ENCODE measurements at places on chromosomes 11 and 22.

- no peak for DNase-seq
These were observed 548.3 kb downstream of the MIAT start for GRCh38 chr22:27205492-27206373.

DNA sequence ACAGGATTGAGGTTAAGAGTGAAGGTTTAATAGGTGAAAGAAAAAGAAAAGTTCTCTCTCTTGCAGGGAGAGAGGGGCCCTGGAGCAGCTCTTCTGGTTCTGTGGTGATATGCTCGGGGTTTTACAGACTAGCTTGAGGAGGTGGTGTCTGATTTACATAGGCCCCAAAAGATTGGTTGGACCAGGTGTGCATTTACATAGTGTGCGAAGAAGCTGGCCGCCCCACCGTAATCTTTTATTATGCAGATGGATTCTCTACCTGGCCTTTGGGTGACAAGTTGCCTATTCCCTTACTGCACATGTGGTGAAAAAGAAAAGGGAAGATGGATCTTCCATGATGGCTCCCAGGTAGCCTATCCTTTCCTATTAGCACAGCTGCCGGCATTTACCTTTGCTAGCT lies 219.9 kb upstream of the GRIA4 start:
- no peak for DNase-seq

DNA sequence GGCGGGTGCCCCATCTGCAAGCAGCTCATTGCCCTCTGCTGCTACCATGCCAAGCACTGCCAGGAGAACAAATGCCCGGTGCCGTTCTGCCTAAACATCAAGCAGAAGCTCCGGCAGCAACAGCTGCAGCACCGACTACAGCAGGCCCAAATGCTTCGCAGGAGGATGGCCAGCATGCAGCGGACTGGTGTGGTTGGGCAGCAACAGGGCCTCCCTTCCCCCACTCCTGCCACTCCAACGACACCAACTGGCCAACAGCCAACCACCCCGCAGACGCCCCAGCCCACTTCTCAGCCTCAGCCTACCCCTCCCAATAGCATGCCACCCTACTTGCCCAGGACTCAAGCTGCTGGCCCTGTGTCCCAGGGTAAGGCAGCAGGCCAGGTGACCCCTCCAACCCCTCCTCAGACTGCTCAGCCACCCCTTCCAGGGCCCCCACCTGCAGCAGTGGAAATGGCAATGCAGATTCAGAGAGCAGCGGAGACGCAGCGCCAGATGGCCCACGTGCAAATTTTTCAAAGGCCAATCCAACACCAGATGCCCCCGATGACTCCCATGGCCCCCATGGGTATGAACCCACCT lies 28.0 kb upstream of the L3MBTL2 start:
- DNase-seq: no peak

- DNase-seq: peak; percentile 2
These were observed 12.1 kb downstream of the OR10D3 start for GRCh38 chr11:124195189-124195734.

GRCh38 chr11:59730896-59731565 lies 17.4 kb upstream of the OR10V1 start:
- DNase-seq: no peak

GRCh38 chr11:9719566-9720289 lies 55.9 kb downstream of the SWAP70 start:
- no peak for DNase-seq

GRCh38 chr11:35794850-35795249 lies 132.3 kb downstream of the TRIM44 start:
- DNase-seq: peak; percentile 33

- DNase-seq: peak; percentile 13
These were observed 221.9 kb upstream of the TBCEL start for GRCh38 chr11:120801801-120802689.

- no peak for DNase-seq
These were observed 11.4 kb downstream of the BCL9L start for GRCh38 chr11:118914178-118914918.

DNA sequence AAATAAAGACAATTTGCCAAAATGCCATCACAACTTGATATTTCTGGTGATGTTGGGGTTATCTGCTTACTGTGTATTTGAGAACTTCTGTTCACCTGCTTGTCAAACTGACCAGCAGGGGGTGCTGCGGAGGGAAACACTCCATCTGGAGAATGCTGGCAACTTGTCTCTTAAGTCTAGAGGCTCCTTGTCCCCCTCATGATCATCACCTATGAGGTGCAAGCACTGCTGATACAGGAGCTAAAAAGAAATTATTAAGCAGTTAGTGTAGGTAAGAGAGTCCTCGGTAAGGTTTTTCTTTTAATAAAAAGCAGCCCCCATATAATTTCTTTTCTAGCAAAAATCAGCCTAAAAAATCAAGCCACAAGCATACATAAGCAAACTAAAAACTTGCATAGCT lies 32.7 kb upstream of the GLYATL1B start:
- no peak for DNase-seq

GRCh38 chr11:2302306-2302895 lies 588 bp downstream of the TSPAN32 start:
- no peak for DNase-seq

- DNase-seq: no peak
These were observed 235.4 kb upstream of the NARS2 start for GRCh38 chr11:78809931-78810541.

- no peak for DNase-seq
These were observed 240.8 kb downstream of the BRD1 start for GRCh38 chr22:49586873-49587272.

- no peak for DNase-seq
These were observed 263.3 kb downstream of the LARGE1 start for GRCh38 chr22:33656808-33657628.

GRCh38 chr11:78927511-78927910 lies 352.8 kb upstream of the NARS2 start:
- DNase-seq: no peak

DNA sequence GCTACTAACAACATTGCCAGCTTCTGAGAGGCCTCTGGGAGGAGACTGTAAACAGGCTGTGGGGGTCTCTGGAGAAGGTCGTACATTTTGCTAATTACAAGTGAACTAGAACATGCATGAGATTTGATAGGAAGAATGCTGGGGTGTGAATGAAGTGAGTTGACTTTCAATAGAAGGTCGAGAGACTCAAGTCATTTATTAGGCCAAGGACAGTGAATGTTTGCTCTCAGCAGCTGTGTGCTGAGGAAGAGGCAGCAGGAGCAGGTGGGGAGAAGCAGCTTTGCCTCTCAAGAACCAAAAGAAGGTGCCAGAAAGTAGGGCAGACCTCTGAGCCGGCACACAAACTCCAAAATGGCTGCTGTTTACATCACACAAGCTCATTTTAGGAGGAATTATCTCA lies 91.7 kb downstream of the PIWIL4 start:
- no peak for DNase-seq

- no peak for DNase-seq
These were observed 37.4 kb downstream of the PRR5L start for GRCh38 chr11:36333468-36333867.

DNA sequence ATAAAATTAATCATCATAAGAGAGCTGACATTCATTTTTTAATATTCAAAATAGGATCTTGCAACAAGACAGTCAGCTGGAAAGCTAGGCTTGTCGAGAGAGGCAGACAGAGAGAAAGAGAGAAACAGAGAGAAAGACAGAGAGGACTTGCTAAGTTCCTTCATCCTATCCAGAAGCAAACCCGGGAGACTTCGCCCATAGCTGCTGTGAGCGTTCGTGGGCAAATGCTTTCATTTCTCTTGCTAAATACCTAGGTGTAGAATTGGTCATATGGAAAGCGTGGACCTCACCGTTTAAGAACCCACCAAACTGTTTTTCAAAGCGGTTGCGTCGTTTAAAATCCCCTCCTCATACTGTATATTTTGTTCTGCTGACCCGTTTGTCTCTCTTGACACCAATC lies 25.3 kb upstream of the KRTAP5-6 start:
- no peak for DNase-seq

GRCh38 chr22:45312856-45313255 lies 3.1 kb downstream of the FAM118A start:
- DNase-seq: no peak

DNA sequence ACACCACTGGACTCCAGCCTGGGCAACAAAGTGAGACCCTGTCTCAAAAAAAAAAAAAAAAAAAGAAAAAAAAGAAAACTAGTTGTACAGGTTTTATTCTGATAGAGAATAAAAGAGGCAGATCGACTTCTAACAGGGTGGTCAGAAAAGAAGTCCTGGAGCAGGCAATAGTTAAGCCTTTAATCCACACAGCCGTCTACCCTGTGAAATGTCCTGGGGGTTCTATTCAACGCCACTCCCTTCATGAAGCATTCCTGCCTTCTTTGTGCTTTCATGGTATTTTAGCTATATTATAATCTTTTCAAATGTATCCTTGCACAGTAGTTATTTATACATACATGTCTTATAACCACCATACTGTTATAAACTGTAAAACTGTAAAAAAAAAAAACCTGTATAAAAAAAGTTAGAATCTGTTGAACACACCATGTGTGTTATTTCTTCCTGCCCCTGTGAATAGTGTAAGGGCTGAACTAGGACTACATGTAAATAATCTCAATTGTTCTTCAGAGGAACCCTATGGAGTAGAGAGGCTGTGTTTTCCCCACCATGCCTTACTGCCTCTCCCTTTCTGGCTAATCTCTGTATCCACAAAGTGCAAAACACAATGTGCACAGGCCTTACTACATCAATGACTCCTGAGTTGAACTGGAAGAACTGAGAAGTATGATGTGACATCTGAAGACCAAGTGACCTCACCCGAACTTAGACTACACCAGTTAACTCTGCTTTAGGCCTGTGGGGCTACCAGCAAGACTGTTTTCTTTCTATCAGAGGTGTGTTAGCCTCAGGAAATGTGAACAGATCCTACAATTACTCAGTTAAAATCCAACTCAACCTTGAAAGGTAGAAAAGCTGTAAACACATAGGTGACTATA lies 25.3 kb downstream of the PRCP start:
- no peak for DNase-seq

DNA sequence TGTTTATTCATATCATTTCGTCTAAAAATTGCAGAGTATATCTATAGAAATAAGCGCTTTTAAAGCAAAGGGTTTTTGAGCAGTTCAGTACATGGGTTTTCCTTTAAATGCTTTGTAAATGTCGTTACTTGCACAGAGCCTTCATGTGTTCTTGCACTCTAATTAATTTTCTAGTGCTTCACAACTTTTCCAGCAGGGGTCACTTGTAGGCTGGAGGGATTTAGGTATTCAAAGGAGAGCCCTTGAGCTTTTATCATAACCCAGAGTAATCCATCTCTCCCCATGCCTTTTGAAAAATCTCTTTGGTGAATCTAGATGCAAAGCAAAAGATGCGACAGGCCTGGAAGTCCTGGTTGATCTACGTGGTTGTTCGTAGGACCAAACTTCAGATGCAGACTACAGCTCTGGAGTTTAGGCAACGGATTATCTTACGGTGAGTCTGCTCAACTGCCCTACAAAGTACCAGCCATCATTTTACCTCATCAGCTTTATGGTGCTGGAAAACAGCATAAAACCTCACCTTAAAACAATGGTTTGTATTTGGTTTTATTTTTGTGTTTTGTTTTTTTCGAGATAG lies 60.4 kb downstream of the SFI1 start:
- DNase-seq: no peak

DNA sequence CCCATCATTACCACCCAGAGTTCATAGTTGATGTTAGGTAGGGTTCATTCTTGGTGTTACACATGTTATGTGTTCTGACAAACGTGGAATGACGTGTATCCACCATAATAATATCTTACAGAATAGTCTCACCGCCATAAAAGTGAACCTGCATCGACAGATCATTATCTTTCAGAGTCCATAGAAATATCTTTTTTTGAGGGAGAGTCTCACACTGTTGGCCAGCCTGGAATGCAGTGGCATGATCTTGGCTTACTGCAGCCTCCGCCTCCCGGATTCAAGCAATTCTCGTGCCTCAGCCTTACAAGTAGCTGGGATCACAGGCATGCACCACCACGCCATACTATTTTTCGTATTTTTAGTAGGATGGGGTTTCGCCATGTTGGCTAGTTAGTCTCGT lies 113.9 kb downstream of the BCR start:
- DNase-seq: no peak

DNA sequence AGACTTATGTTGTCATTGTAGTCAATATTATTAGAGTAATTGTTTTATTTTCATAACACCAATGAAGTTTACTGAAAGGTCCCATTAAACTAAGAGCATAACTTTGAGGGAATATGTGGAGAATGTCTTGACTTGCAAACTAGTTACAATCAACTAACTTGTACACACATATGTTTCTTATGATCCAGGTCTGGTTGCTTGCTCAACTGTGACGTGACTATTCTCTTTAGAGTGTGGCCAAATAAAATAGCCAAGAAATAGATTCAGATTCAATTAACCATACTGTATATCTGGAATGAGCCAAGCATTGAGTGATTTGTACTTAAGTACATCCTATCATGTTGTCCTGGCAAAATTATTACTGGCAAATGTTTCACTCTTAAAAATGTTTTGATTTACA lies 101.7 kb downstream of the METTL15 start:
- no peak for DNase-seq

- no peak for DNase-seq
These were observed 5.1 kb downstream of the CARS1 start for GRCh38 chr11:3052109-3052479.

DNA sequence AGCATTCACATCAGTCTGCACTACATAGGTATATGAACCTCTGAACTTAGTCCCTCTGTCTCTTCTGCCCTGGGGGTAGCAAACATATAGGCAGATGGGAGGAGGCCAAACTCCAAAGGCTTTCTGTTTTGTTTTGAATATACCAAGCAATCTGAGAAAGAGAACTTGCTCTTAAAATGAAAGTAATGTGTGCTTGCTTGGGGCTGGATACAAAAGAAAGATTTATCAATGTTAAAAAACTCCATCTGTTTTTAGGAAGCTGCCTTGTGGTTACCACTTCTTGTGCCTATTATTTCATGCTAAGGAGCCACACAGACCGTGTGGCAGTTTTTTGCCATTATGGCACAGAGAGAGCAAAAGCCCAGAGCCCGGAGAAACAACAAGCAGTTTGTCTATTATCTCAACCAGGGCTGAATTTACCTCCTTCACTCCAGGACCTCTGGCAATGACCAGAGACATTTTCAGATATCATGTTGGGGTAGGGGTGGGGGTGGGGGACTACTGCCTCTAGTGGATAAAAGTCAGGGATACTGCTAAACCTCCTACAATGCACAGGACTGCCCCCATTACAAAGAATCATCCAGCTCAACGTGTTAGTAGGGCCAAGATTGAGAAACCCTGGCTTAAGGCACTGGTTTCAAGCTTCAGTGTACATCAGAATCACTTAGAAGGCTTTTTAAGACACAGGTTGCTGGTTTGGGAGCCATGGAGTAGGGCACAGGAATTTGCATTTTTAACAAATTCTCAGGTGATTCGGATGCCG lies 124.2 kb downstream of the APIP start:
- no peak for DNase-seq

- DNase-seq: no peak
These were observed 13.5 kb upstream of the ADORA2A start for GRCh38 chr22:24413736-24414385.

GRCh38 chr11:69250186-69251056 lies 43.5 kb upstream of the MYEOV start:
- DNase-seq: no peak

GRCh38 chr11:26276798-26277424 lies 55.0 kb upstream of the ANO3 start:
- DNase-seq: peak; percentile 52

Data from HS-5 (cell line).